ENCODE measurements at places on chromosomes 5 and 9.

DNA sequence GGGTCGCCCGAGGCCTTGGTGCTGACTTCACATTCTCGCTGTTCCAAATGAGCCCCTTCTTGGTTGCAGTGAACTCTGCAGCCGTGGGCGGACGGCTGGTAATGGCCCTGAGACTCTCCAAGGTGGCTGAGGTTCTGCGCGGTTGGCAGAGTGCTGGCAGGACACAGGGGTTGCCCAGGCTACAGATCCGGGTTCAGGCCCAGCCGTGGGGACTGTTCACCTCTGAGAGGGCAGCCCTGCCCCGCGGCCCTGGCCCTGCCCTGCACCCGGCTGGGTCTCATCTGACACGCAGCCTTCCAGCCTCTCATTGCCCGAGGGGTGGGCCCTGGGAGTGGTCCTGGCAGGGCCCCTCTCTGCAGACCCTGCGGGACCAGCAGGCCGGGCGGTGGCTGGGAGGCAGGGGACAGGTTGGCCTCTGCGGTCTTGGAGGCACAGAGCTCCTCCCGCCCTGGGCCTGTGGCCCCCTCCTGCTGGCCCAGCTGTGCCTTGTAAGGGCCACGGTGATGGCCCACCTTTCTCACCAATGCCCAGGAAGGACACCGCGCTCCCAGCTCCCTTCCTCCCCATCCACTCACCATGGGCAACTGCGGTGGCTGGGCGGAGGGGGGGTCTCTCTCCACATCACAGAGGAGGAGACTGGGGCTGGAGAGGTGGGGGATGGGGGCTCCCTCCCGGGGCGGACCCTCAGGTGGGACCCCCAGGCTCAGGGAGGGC, 51.6 kb downstream of the AHRR start:
- no peak for DNase-seq

DNA sequence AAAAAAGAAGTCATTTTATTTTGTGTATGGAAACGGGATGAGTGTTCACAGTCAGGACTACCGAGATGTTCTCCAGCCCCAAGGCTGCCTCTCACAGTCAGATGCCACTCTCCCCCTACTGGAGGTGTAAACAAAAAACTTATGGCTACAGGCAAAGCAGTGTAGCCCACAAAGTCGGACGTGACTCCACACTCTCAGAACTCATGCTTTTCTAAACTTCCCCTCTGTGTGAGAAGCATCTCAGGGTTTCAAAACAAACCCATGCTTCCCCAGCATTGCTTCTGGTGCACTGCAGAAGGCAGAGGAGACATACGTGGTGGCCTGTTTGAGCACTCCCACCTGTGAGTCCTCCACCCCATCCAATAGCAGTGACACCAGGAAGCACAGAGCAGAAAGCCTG, 580.3 kb downstream of the BNC2 start:
- no peak for DNase-seq

- no peak for DNase-seq
Measured at GRCh38 chr9:32339424-32339823, 45.0 kb upstream of the ACO1 start.

GRCh38 chr5:135660826-135661575, 82.2 kb upstream of the CXCL14 start:
- DNase-seq, result no peak

DNA sequence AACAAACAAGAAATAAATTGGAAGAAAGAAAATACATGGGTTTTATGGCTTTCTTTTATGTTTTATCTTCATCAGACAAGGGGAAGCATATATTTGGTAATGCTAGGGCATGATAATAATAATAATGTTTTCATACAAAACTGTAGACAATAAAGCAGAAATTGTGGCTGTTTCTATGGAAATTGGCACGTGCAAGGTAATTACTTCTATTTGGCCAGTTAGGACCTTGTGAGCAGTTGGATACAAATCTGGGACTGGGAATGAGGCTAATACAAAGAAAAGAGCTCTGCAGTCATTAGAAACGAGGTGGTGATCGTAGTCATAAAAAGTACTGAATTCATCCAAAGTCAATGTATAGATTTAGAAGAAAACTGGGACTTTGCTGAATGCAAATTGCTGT, 233.6 kb downstream of the EFNA5 start:
- no peak for DNase-seq

- DNase-seq, result no peak
Measured at GRCh38 chr9:77879437-77879943, 152.1 kb downstream of the GNAQ start.

GRCh38 chr9:125960626-125961025, 213.5 kb downstream of the PBX3 start:
- DNase-seq, result no peak

- DNase-seq, result no peak
Measured at GRCh38 chr5:148807851-148808250, 18.6 kb upstream of the ADRB2 start.

- no peak for DNase-seq
Measured at GRCh38 chr9:15304632-15305031, 2.4 kb downstream of the TTC39B start.

DNA sequence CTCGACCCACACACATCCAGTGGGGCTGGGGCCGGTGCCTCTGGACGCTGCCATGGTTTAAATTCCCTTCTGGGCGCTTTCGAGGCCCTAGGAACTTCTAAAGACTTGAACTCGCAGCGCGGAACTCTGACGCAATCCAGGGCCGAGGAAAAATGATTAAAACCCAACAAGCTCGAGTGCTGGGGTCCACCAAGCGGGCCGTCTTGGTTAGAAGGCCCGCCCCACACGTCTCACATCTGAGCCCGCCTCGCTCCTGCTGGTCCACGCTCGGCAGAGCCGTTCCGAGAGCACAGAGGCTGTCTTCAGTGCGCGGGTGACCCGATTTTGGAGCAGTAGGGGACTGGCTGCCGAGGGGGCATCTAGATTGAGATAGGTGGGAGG, 1.5 kb downstream of the CRHBP start:
- DNase-seq, result no peak

GRCh38 chr5:69493396-69494133, 975 bp downstream of the OCLN start:
- DNase-seq, result peak; percentile 14

Data from stimulated activated CD4-positive, alpha-beta T cell treated with anti-CD3 and anti-CD28 coated beads, TNF-alpha, amount 100 ng/mL, for 24 hours (primary cell).